ENCODE measurements at places on chromosomes 11 and 22.

GRCh38 chr11:61058583-61059259 lies 43.6 kb upstream of the CD5 start:
- peak overlapping the region; percentile 86 for H3K27ac ChIP-seq
- DNase-seq: no peak
- peaks cover 74% of the 10 kb centered on the region for H3K4me1 ChIP-seq

DNA sequence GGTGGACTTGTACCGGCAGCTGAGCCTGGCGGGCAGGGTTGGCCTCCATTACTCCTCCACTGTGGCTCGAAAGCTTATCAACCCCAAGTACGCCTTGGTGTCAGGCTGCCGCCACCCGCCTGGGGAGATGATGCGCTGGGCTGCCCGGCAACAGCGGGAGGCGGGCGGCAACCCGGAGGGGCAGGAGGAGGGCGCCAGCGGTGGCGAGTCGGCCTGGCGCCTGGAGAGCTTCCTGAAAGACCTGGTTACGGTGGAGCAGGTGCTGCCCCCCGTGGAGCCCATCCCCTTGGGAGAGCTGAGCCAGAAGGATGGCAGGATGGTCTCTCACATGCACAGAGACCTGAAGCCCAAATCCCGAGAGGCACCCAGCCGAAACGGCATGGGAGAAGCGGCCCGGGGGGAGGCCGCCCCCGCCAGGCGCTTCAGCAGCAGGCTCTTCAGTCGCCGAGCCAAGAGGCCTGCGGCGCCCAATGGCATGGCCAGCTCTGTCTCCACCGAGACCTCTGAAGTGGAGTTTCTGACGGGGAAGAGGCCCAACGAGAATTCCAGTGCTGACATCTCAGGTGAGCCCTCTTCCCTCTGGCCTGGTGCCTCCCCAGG lies 26.7 kb downstream of the FAM83F start:
- H3K27me3 ChIP-seq: no peaks in the 10 kb centered on the region
- H3K4me3 ChIP-seq: no peak overlapping the region
- H3K4me1 ChIP-seq: peaks cover 13% of the 10 kb centered on the region
- no peak for DNase-seq
- no peaks in the 10 kb centered on the region for H3K36me3 ChIP-seq

GRCh38 chr11:22244986-22245592 lies 52.2 kb downstream of the ANO5 start:
- no peak overlapping the region for H3K4me3 ChIP-seq
- H3K36me3 ChIP-seq: no peaks in the 10 kb centered on the region
- DNase-seq: no peak
- H3K27ac ChIP-seq: no peak overlapping the region
- H3K27me3 ChIP-seq: peaks cover 7% of the 10 kb centered on the region
- no peaks in the 10 kb centered on the region for H3K4me1 ChIP-seq

DNA sequence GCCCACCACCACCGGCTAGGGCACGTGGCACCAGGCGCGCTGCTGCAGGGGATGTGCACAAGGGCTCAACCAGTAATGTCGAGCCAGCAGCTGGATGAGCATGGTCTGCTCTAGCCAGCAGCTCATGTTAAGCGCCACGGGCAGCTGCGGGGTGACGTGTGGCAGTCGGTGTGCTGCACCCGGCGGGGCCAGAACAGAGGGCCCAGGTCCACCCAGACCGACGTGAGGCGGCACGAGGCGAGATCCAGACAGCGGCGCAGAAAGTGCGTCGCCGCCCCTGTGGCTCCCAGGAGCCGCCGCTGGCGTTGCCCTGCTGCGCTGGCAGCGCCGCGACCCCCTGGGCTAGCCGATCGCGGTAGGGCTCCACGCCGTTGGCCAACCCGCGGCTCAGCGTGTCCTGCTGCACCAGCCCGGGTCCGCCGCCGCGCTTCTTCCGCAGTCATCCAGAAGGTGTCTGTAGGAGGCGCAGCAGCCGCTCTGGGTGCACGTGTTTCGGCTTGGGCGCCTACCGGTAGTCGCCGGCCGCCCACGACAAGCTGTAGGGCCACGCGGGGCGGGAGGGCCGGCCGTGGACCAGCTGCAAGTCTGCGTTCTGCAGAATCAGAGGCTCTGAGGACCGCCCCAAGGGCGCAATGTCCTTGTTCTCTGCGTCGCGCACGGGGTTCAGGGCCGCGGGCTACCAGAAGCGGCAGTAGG lies 4.6 kb upstream of the GALR3 start:
- H3K4me1 ChIP-seq: peaks cover 7% of the 10 kb centered on the region
- H3K36me3 ChIP-seq: peaks cover 5% of the 10 kb centered on the region
- H3K4me3 ChIP-seq: peak overlapping the region; percentile 50
- H3K27ac ChIP-seq: no peak overlapping the region

DNA sequence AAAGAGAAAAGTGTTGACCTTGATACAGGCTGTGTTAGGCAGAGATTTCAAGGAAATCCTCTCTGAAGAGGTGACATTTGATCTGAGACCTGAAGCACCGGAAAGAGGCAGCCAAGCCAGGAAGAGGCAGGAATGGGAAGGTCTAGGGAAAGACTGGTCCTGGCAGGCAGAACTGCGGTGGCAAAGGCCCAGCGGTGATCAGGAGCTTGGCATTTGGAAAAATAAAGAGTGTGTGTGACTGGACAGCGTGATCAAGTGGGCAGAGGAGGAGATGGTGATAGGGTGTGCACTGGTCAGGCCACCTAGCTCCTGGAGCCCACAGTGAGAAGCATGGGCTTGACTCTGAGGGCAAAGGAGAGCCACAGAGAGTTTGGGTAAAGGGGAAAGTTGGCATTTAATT lies 27.2 kb upstream of the GAB4 start:
- no peak overlapping the region for H3K27ac ChIP-seq
- H3K36me3 ChIP-seq: no peaks in the 10 kb centered on the region

DNA sequence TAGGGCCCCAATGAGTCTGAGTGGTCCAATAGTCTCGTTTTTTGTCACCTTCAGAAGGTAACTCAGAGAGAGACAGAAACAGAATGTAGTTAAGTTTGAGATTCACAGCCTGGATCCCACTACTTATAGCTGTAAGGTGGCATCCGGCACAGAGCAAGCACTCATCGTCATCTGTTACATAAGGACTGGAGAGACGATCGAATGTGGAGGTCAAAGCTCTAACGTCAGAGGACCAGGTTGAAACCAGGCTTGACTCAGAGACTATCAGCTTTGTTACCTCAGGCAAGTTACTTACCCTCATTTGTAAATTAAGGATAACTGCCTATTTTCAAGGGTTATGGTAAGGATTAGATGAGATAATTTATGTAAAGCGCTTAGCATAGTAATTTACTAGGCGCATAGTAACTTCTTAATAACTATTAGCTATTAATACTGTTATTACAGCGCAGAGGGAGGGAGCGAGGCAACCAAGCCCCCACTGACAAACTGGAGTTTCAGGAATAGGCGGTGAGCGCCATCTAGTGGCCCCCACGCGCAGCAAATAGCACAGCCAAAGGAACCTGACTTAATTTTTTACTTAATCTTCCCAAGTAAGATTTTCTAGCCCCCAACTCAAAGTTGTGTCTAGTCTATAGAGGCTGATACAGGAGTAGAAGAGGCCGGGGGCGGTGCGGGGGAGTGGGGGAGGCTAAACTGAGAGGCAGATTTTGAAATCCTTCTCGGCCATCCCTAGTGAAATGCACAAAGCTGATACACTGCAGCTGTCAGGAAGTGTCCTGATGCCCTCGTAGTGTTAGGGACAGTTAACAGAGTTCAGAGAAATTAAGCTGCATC lies 29.0 kb upstream of the API5 start:
- H3K27me3 ChIP-seq: no peaks in the 10 kb centered on the region
- no peaks in the 10 kb centered on the region for H3K4me1 ChIP-seq
- H3K4me3 ChIP-seq: no peak overlapping the region
- no peak overlapping the region for H3K27ac ChIP-seq
- no peak for DNase-seq
- no peaks in the 10 kb centered on the region for H3K36me3 ChIP-seq

DNA sequence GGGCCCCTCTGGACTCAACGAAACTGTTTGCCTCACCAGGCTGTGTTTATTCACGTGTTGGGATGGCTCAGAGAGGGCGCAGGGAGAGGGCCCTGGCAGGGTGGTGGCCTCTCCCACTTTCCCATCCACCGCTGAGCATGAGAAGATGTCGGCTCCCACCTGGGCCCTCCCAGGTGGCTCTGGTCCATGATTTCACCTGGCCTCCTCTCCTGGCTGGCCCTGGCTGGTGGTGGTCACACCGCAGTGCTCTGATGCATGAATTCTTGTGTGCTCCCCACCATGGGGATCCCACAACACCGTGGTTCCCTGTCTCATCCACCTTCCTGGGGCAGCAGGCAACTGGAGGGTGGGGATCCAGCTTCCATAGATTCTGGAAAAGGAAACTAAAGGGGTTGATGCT lies 13.4 kb downstream of the RTL6 start:
- peaks cover 10% of the 10 kb centered on the region for H3K4me1 ChIP-seq
- H3K27ac ChIP-seq: no peak overlapping the region
- no peak for DNase-seq
- H3K4me3 ChIP-seq: no peak overlapping the region
- no peaks in the 10 kb centered on the region for H3K36me3 ChIP-seq

GRCh38 chr11:46912526-46913150 lies 5.7 kb downstream of the LRP4 start:
- no peak for DNase-seq
- H3K4me1 ChIP-seq: peaks cover 10% of the 10 kb centered on the region
- no peak overlapping the region for H3K27ac ChIP-seq
- H3K27me3 ChIP-seq: peaks cover 67% of the 10 kb centered on the region

DNA sequence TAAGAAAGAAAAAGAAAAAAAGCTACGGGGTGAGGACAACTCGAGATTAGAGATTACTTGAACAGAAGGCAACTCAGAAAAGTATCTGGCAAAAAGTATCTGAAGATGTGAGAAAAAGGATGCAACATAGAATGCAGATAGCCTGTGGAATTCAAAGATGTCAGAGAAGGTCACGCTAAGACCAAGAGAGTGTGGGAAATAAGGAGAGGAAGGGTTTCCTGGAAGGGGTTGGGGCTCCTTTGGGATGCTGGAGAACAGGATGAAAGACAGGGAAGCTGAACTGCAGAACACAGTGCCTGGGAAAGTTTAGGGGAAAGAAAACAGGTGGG lies 1.2 kb downstream of the GUCY1A2 start:
- H3K4me1 ChIP-seq: peaks cover 3% of the 10 kb centered on the region
- no peak overlapping the region for H3K27ac ChIP-seq
- H3K36me3 ChIP-seq: no peaks in the 10 kb centered on the region
- peak overlapping the region; percentile 65 for H3K4me3 ChIP-seq
- H3K27me3 ChIP-seq: peaks cover 39% of the 10 kb centered on the region

GRCh38 chr11:8011981-8012444 lies 24.9 kb downstream of the EIF3F start:
- DNase-seq: no peak
- peaks cover 20% of the 10 kb centered on the region for H3K27me3 ChIP-seq
- no peak overlapping the region for H3K4me3 ChIP-seq
- H3K4me1 ChIP-seq: no peaks in the 10 kb centered on the region
- no peaks in the 10 kb centered on the region for H3K36me3 ChIP-seq

Measured in T-helper 2 cell treated with Interferon-gamma antibody and Interleukin-4, amounts not matched to agents 5 μg/mL and 100 μg/mL, for 36 hours (primary cell).